ENCODE measurements at places on chromosomes 11 and 22.

GRCh38 chr22:18000441-18001039 is 23.8 kb downstream of the MICAL3 start:
- DNase-seq: peak; percentile 25

DNA sequence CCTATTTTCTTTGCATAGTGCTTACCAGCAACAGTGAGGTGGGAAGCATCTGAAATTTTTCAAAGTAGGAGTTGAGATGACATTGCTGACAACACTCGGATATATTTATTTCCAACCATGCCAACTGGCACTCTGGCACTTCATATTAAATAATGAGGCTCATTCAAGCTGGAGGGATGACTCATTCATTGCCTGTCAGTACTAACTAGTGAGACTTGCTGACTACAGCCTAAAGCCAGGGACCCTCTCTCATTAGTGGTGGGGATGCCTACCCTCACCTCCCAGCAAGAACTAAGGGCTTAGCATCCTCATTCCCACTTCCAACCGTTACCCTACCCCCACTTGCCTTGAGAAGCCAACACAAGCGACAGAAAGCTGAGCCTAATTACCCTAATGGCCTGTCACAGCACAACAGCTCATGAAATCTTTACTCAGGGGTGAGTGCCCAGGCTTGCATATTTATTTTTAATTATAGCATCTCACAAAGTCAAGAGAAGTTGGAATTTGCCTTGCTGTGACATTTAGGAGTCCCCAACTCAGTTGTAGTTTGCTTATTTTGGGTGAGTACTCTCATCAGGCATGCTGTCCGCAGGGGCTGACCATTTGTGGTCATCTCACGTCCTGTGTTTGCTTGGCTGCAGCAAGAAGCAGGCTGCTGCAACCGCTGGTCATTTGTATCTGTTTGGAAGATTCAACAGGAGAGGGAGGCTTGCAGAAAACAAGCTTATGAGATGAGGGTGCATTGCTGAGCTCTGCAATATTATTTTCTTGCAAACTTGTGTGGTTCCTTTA is 181.6 kb upstream of the POU2AF2 start:
- no peak for DNase-seq

DNA sequence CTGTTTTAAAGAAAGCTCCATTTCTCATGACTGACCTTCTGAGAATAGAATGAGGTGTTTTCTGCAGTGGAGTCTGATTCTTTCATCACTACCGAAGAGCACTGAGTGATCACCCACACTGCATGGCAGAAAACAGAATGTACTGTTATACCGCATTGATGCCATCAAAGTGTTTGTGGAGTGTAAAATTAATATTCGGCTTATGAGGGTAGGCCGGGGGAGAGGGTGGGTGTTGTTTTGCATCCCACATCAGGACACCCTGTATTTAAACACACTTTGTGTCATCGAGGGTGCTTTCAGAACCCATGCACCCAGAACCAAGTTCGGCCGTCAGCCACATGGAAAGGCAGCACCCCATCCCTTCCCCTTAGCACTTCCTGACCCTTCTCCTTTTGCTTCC is 41.3 kb upstream of the ETS1 start:
- DNase-seq: no peak

DNA sequence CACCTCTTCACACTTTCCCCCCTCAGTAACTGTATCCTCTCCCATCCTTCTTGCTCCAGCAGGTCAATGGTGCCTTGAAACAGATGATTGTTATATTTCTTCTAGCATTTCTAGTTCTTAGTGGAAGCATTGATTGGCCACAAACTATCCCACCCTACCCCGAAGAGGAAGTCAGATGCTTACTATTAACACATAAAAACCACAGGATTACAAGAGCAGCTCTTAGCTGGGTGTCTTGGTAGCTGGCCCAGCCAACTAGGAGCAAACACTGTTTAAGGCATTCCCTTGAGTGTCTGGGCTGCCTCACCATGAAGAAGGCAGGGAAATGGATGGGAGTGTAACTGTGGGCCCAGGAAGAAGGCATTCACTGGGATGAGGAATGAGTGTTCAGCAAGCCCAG is 176.6 kb downstream of the GRIK4 start:
- no peak for DNase-seq

- DNase-seq: no peak
Measured at GRCh38 chr11:120058931-120059330, 79.0 kb downstream of the TRIM29 start.

GRCh38 chr11:65043881-65044501 is 3.0 kb downstream of the SAC3D1 start:
- no peak for DNase-seq

GRCh38 chr11:83502041-83502440 is 215.9 kb upstream of the CCDC90B start:
- DNase-seq: no peak

- no peak for DNase-seq
Measured at GRCh38 chr11:77174559-77174958, 46.5 kb downstream of the MYO7A start.

DNA sequence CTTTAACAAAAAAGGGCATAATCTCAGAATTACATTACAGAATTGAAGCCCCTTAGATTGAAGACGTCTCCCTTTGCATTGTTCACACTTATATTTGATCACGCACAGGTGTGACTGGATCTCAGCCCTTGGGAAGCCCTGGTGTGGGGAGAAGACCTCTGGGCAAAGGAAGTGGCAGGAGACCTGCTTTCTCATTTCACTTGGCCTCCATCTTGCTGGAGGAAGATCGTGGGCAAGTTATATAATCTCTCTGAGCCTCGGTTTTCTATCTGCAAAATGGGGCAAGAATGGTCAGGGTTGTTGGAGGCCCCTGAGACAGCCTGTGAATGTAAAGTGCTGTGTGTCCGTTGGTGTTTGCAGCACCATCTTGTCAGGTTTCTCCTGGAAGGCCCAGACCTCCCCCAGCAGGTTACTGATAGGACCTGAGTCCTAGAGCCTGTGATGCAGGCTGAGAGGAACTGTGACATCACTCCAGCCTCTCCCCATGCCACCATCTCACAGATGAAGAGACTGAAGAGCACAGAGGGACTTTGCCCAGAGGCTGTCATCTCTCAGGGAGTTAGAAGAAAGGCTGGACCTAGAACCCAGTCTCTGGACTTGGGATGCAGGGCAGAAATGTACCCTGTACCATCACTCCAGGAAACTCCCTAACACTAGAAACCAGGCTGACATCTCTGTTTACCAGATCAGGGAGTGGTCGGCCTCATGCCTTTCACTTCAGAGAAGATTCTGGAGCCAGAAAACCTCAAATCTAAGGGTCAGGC is 1.1 kb upstream of the APOA1 start:
- DNase-seq: no peak

GRCh38 chr11:12085371-12086251 is 24.8 kb upstream of the MICAL2 start:
- no peak for DNase-seq

- DNase-seq: no peak
Measured at GRCh38 chr11:114078423-114078822, 18.9 kb downstream of the ZBTB16 start.

- DNase-seq: no peak
Measured at GRCh38 chr11:78189851-78190250, 1.1 kb downstream of the USP35 start.

- no peak for DNase-seq
Measured at GRCh38 chr11:2663506-2663905, 36.3 kb downstream of the KCNQ1OT1 start.

DNA sequence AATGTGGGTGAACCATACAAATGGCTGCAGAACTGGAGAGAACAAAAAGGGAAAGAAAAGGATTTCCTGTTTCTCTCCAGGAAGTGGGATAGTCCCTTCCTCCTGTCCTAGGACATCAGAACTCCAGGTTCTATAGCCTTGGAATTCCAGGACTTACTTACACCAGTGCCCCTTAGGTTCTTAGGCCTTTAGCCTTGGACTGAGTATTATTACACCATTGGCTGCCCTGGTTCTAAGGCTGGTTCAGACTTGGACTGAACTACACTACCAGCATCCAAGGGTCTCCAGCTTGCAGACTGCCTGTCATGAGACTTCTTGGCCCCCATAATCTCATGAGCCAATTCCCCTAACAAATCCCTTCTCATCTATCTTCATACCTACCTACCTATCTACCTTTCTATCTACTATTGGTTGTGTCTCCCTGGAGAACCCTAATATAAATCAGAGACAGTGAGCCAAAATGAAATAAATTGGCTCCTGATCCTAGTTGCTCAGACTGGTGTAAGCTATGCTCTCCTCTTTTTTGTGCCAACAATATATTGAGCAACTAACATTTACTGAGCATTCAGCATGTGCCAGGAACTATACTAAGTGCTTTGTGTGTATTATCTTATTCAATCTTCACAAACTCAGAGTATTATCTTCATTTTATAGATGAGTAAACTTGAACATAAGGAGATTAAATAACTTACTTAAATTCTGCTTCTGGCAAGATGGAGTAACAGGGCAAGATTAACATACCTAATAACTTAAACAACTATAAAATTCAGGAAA is 303.7 kb downstream of the TTC28 start:
- no peak for DNase-seq

GRCh38 chr22:37187891-37188761 is at the start of gene C1QTNF6:
Gene C1QTNF6, minus strand, starts transcription at chr22:37188247. Its CDS starts 34 bp downstream, at chr22:37188213.
- no peak for DNase-seq

- DNase-seq: no peak
Measured at GRCh38 chr11:66904561-66904960, 47.7 kb downstream of the LRFN4 start.

DNA sequence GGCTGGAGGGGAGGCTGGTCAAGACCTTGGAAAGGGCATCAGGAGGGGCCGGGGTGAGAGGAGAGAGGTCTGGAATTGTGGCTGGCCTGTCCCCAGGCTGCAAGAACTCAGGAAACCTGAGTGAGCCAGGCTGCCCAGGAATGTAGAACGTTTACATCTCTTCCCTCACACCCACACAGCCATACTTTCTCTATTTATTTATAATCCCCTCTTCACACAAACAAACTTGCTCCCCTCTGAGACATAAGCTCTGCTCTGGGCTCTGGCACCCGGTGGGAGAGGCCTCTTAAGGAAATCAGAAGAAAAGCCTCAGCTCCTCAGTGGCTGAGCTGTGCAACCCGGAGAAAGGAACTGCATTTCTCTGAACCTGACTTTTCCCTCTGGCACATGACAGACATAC is 5.5 kb downstream of the CHRDL2 start:
- no peak for DNase-seq

DNA sequence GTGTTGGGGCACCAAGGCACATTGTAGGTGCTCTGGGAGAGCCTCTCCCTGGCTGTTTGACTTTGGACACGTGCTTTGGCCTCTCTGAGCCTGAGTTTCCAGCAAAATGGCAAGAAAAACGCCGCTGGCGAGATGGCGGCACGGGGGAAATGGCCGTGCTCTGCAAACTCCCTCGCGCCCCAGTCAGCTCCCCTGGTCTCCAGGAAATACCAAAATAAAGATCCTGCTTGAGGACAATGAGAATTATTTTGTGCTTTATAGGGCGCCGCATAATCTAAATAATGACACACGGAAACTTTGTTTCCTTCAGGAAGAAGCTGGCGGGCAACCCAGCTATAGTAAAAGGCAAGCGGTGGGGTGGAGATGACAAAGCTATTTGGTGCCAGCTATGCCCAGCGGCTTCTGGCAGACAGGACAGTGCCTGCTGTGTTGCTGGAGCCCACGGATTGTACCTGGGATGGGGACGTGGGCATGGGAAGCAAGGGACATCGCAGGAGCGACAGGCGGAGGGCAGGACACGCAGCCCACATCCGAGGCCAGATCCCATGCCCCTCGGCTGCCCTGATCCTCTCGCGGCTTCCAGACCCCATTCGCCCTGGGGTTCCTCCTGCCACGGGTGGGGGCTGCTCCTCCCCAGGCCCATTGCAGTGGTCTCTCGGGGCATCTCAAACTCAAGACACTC is 26.3 kb upstream of the RFPL3 start:
- no peak for DNase-seq

- no peak for DNase-seq
Measured at GRCh38 chr22:39917776-39918495, 17.1 kb downstream of the GRAP2 start.

- DNase-seq: no peak
Measured at GRCh38 chr22:49324527-49325491, 502.9 kb downstream of the BRD1 start.

DNA sequence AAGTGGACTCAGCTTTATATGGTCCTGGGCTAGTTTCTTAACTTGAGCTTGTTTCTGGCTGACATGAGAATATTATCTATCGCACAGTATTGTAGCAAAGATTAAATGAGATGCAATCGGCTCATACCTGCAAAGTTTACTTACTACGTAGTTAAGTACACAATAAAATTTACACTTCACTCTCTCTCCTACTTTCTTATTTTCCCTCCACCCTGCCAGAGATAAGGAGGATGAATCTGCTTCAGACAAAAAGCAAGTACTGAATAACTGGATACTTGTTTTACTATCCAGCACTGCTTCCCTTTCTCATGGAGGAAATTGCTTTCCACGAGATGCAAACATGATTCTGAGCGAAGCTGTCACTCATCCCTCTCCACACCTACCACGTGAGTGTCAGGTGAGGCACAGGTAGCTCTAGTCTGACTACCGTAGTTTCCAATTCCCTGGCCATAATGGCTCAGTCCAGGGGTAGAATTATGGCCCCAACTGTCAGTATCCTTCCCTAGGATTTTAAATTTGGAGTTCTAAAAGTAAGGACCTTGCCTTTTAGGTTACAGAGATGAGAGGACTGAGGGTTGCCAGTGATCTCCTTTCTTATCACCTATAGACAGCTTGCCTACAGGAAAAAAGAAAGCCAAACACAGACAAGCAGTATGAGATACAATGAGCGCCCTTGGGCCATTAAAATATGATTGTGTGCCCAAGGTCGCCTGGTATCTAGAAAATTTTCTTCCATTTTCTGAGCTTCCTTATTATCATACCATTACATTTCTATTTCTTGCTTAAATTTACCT is 39.8 kb downstream of the GAB2 start:
- no peak for DNase-seq

DNA sequence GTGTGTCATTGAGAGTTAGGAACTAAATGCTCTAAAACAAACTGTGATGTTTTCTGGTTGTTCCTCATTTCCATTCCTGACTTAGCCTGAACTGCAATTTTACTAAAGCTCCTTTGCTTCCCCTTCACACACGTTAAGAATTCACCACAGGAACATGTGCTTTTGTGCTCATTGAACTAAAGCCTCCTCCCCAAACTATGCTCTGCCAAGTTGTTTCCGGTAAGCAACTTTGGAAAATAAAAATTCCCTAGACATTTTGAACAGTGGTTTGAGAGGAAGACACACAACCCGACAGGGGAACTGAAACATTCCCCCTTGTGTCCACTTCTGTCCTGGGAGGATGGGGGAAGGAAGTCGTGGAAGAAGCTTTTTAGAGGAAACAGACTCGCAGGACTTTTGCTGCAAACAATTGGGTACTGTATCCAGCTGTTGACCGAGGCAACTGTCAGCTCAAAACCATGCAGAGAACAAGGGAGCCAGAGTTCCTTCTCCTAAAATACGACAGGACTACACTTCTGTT is 66.9 kb downstream of the GAB2 start:
- no peak for DNase-seq

GRCh38 chr22:23526596-23527316 is 53.3 kb downstream of the IGLL1 start:
- no peak for DNase-seq

All from T-helper 1 cell (primary cell).